ENCODE measurements at places on chromosomes 5 and 9.

- DNase-seq, result no peak
These were observed 218.8 kb downstream of the PDE4D start for GRCh38 chr5:59674763-59675162.

DNA sequence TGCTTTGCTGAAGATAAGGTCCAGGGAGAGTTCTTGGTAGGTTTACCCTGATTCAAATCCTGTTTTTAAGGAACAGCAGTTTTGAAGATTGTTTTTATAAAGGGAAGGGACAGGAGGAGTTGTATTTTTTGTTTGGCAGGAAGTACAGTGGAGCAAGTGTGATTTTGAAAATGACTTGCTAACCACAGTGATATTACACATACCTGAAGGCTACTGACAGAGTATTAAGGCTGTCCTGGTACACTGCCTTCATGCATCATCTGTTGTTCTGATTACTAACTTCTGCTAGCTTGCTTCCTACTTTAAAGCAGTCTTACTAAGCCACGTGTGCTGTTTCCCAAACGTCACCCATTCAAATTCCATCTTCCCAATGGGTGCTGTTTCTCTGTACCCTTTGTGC is 559.5 kb upstream of the SGCD start:
- DNase-seq, result no peak

DNA sequence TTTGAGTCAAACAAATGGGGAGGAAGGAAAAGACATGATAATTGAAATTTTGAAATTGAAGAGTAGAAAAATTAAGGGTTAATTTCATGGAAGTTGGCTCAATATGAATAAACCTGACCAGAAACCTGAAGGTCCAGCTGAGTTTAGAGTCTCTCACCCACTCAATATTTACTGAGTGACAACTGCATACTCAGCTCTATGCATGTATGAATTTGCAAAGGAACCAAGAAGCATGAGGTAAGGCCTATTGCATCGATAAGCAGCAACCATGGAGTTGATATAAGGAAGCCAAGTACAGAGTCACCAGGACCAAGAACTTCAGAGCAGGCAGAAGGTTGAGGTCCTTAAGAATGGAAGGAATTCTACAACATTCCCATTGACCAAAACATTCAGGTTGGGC is 163.4 kb downstream of the SEMA5A start:
- no peak for DNase-seq

- no peak for DNase-seq
These were observed 23.5 kb upstream of the HAND1 start for GRCh38 chr5:154501566-154501965.

DNA sequence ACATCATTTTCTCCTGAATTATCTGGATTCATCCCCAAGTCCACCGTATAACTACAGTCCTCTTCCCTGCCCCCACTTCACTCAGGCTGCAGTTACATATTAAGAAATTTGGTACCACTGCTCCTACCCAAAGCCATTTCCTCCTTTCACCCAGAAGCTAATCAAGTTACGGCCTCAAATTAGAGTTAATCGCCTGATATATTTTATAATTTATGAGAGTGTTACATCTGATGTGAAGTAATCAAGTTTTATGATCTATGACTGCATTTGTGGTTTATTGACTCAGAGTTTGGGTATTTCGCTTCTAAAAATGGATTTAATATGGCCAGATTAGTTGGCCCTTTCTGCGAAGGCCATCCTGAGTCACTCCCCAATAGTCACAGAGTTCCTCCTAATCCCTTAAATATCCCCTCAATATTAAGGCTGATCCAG is 223.6 kb upstream of the KIF2A start:
- no peak for DNase-seq

GRCh38 chr9:122128007-122128968 is 31.3 kb downstream of the NDUFA8 start:
- DNase-seq, result no peak

GRCh38 chr9:120386390-120387131 is 193.4 kb downstream of the CDK5RAP2 start:
- DNase-seq, result no peak

GRCh38 chr9:6305954-6306563 is 22.1 kb upstream of the TPD52L3 start:
- DNase-seq, result peak; percentile 8

DNA sequence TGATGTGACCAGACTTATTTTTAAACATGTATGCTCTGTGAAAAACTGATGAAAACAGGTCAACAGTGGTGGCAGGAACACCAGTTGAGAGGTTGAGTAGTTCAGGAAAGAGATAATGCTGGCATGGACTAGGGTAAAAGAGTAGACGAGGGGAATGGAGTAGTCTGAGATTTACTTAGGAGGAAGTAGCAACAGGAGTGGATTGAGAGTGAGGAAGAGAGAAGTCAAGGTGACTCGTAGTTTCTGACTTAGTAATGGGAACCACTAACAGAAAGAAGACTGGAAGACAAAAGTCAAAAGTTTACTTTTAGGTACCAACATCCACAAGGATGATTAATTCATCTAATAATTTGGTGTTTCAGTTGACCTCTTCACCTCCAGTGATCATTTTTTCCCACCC is 3.6 kb downstream of the SRA1 start:
- no peak for DNase-seq

DNA sequence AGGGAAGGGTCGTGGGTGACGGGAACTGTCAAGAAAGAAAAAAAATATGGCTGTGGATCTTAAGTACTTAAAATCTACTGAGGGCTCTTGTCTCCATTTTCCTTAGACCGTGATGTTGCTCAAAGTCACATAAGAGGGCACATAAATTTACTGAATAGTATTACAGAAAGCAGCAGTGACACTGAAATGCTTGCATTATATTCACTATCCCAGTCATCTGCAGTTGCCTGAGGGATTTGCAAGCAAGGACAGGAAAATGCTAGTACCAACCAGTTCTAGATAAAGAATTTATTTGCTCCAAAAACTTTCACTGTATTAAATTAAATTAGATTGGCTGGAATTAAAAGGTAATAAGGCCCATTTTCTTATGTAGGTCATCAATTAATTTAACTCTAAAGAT is 106.5 kb upstream of the CCDC152 start:
- DNase-seq, result no peak

DNA sequence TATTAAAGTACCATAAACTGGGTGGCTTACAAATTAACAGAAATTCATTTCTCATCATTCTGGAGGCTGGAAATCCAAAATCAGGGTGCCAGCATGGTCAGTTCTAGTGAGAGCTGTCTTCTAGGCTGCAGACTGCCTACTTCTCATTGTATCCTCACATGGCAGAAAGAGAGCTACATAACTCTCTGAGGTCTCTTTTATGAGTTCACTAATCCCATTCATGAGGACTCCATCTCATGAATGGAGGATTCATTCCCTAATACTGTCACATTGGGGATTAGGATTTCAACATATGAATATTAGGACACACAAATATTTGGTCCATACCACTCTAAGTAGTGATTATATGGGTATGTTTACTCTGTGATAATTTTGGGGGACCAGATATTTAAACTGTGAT is 84.0 kb downstream of the ERP44 start:
- no peak for DNase-seq

DNA sequence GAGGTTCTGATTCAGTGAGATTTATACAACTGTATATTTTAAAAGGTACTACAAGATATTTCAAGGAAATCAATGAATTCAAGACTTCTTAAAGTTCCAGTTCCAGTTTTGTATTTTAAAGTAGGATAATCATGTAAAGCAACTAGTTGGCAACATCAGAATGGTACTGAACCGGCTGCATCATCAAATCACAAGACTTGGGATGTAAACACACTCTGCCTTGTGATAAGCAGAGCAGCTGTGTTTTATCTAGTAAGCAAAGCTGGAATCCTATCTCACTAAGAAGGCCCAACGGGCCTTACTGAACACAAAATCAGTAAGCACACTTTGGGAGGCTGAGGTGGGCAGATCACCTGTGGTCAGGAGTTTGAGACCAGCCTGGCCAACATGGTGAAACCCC is 327.2 kb upstream of the NREP start:
- DNase-seq, result no peak

DNA sequence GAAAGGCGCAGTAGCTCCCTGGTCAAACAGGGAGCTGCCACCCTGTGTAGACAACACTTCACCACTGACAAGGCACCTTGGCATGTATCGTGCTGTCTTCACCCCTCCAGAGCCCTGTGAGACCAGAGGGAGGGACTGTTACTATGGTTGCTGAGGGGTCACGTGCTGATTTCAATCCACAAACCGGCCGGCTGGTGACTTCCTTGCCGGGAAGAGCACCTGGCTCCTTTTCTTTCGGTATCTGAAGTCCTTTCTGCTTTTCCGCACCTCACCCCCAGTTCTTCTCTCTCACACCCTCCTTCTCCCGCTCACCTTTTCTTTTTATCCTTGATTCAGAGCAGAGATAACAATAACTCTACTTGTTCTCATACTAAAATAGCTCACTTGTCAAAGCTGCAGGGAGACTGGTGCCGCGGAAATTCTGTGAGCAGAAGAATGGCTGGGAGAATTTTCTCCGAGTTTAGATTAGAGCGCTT is 327.2 kb downstream of the ZSWIM6 start:
- no peak for DNase-seq

GRCh38 chr5:160547872-160548271 is 126.2 kb downstream of the PTTG1 start:
- no peak for DNase-seq
